ENCODE measurements at places on chromosomes 5 and 9.

DNA sequence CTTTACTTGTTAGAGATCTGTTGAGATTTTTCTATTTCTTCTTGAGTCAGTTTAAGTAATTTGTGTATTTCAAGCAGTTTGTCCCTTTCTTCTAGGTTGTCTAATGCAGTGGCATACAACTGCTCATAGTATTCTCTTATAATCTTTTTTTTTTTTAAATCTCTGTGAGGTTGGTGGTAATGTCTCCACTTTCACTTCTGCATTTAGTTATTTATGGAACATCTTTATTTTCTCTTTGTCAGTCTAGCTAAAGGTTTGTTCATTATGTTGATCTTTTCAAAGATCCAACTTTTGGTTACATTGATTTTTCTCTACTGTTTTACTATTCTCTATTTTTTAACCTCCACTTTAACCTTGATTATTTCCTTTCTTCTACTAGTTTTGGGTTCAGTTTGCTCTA is 13.8 kb downstream of the FOXE1 start:
- no peak for ATAC-seq
- H3K4me3 ChIP-seq: no peak overlapping the region
- peaks cover 44% of the 10 kb centered on the region for H3K27me3 ChIP-seq
- no peak overlapping the region for H3K27ac ChIP-seq
- no peaks in the 10 kb centered on the region for H3K4me1 ChIP-seq

DNA sequence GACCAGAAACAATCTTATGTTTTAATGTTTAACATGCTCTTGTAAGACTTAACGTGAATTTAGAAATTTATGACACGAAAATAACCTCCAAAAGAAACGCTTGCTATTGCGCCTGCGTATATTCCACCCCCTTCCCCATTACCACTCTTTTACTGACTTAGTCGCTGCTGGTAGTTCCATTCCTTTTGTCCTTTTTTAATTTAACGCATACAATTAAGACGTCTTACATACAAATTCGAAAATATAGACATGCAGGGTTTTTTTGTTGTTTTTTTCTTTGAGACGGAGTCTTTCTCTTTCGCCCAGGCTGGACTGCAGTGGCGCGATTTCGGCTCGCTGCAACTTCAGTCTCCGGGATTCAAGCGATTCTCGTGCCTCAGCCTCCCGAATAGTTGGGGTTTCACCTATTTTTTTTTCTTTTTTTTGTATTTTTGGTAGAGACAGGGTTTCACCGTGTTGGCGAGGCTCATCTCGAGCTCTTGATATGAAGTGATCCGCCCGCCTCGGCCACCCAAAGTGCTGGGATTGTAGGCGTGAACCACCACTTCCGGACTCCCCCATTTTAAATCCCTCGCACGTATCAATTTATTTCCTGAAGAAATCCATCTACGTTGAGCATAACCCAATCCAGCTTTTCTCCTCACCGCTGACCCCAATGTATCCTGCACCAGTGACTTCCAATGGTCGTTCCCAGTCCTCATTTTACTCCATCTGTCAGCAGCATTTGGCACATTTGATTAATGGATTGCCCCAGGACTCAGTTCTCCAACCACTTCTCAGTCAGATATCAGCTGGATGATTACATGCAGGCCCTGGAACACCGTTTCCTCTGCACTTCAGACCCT is 684 bp upstream of the MED7 start:
- peaks cover 9% of the 10 kb centered on the region for H3K4me1 ChIP-seq
- H3K36me3 ChIP-seq: no peaks in the 10 kb centered on the region
- H3K27me3 ChIP-seq: no peaks in the 10 kb centered on the region
- peak; percentile 73 for ATAC-seq
- peak overlapping the region; percentile 91 for H3K27ac ChIP-seq

DNA sequence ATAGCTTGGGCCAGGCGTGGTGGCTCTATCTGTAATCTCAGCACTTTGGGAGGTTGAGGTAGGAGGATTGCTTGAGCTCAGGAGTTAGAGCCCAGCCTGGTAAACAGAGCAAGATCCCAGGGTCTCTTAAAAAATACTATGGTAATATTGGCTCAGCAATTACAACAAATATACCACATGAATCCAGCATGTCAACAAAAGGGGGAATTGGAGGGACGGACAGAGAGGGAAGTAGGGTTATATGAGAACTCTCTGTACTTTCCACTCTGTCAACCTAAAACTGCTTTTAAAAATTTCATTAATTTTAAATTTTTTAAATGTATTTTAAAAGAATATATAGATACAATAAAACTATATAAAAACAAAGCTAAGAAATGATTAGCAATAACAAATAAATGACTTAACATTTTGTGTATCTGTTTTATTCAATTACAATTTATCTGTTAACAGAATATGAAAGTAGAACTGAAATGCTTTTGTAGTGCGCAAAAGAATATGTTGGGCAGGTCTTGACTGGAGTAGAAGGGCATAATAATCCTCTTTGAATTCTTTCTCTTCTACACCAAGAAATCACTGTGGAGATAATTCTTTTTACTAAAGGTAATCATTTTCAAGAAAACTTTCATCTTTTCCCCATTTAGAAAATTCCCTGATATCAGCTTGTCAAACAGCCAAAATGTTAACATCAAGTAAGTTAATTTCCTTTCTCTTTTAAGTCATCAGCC is 12.9 kb upstream of the CDC42SE2 start:
- no peak for ATAC-seq
- H3K27ac ChIP-seq: no peak overlapping the region
- H3K36me3 ChIP-seq: no peaks in the 10 kb centered on the region

DNA sequence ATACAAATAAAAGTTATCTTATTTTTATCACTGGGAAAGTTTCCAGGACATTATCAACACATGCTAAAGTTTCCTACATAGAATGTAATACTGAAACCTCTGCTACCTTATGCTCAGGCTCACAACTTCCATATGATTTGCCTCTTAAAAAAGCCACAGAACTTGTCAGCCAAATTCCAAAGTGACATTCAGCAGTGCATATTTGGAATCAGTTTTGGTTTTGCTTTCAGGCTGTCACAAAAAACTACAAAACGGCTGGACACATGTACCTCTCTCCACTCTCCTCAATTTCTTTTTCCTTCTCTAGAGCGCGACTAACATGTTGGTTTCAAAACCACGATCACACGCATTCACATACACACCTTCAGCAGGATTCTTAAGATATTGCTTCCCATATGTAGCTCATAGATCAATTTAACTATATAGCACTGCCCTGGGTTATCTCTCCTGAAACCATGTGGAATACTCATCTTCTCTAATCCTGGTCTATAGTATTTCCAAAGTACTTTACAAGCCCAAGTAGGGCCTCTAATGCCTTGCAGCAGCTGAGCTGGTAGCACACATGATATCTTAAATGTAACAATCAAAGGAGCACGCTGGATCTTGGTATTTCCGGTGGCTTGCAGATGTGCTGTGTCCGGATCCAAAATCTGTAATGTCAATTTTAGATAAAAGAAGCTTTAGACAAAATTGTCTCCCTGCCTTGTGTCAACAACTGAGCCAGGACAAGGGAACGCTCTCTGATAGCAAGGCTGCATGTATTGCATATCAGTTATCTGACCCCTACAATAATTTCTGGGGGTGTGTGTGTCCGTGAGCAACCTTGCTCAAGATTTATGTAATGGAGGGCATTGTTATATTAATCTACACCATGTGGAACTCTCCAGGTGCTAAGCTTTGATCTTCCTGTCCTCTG is 203.2 kb downstream of the DMRT2 start:
- no peak for ATAC-seq
- no peaks in the 10 kb centered on the region for H3K36me3 ChIP-seq

- no peak for ATAC-seq
- no peak overlapping the region for H3K27ac ChIP-seq
- H3K27me3 ChIP-seq: no peaks in the 10 kb centered on the region
- no peaks in the 10 kb centered on the region for H3K4me1 ChIP-seq
These were observed 15.4 kb downstream of the SHLD3 start for GRCh38 chr5:65640240-65640639.

DNA sequence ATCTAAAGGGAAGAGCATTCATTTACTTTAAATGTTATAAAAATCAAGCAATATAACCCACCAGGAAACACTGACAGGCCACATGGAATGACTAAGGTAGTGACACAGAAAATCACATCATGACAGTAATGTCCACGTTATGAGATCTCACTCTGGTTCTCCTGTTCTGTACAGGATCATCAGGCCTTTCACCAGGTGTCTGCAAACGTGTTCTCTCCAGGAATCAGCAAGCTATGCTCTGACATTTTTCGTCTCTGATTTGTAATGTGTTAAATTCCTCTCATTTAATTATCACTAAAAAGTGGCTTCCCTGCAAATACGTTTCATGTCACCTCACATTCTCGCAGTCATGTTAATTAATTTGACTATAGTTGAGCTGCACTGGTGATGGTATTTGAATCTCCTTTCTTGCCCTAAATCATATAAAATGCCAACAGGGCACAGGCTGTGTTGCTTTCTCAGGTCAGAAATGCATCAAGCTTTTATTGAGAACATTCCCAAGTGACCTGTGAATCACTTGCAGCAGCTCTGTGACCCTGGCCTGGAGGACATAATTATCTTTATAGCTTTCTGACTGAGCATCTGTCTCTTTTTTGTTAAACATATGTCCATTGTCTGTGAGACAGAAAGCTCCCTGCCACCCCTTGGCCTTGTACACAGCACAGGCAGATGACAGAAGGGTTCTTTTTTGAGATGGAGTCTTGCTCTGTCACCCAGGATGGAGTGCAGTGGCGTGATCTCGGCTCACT is 196.2 kb downstream of the DIRAS2 start:
- no peak for ATAC-seq
- H3K4me3 ChIP-seq: no peak overlapping the region
- H3K27me3 ChIP-seq: peaks cover 45% of the 10 kb centered on the region
- H3K27ac ChIP-seq: no peak overlapping the region
- no peaks in the 10 kb centered on the region for H3K4me1 ChIP-seq

- no peak overlapping the region for H3K27ac ChIP-seq
- no peaks in the 10 kb centered on the region for H3K27me3 ChIP-seq
- no peaks in the 10 kb centered on the region for H3K36me3 ChIP-seq
- no peaks in the 10 kb centered on the region for H3K4me1 ChIP-seq
- ATAC-seq: no peak
These were observed 235.0 kb upstream of the NFIL3 start for GRCh38 chr9:91658513-91659105.

DNA sequence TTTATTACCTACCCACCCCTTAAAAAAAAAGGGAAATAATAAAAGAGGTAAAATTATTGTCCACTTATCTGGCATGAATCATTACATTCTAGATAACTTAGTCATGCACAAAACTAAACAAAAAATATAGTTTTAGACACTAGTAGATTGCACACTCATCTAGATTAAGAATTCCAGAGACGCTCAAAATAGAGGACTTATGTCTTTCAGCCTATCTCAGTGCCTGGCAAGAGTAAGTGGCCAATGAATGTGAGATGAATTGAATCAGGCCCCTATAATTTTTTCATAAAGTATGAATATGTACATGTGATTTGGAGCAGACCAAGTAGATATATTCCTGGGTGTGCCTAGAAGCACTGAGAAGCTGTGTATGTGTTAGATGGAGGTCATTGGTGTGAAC is 2.0 kb upstream of the RXFP3 start:
- no peak overlapping the region for H3K27ac ChIP-seq
- peaks cover 28% of the 10 kb centered on the region for H3K4me1 ChIP-seq
- no peaks in the 10 kb centered on the region for H3K36me3 ChIP-seq

GRCh38 chr9:16645970-16646369 is 224.5 kb downstream of the BNC2 start:
- H3K4me3 ChIP-seq: no peak overlapping the region
- peaks cover 29% of the 10 kb centered on the region for H3K4me1 ChIP-seq
- H3K27ac ChIP-seq: no peak overlapping the region

GRCh38 chr9:108534741-108535140 is 321.0 kb downstream of the ACTL7B start:
- H3K4me1 ChIP-seq: no peaks in the 10 kb centered on the region
- H3K27ac ChIP-seq: no peak overlapping the region
- H3K27me3 ChIP-seq: no peaks in the 10 kb centered on the region
- no peak for ATAC-seq
- H3K4me3 ChIP-seq: no peak overlapping the region
- no peaks in the 10 kb centered on the region for H3K36me3 ChIP-seq

DNA sequence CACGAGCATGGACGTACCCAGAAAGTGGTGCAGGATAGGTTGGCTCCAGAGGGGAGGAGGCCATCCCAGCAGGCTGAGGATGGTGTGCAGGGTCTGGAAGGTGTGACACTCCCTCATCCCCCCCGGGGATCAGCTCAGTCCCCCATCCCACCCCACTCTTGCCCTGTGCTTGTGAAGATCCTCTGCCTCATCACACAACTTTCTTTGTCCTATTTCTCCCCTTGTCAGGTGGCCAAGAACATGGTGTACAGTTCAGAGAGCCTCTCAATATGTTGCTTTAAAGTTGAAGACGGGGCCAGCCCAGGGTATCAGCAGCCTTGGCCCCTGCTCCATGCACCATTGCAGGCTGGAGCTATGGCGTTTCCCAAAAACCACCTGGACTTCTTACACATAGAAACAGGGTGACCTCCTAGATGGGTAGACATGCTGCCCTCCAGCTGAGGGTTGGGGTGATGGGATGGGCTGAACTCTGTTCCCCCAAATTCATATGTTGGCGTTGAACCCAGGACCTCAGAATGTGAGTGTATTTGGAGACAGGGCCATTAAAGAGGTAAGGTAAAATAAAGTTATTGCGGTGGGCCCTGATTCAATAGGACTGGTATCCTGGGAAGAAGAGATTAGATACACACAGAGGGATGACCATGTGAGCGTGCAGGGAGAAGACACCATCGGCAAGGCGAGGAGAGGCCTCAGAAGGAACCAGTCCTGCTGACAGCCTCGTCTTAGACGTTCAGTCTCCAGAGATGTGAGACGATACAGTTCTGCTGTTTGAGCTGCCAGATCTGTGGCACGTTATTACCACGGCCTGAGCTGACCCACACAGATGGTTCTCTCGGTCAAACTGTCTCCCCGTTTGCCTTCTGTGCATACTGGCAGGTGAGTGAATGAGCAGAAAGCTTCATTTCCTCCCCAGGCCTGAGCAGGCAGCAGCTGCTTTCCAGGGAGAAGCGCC is 272.5 kb downstream of the GADD45G start:
- H3K36me3 ChIP-seq: no peaks in the 10 kb centered on the region
- H3K4me1 ChIP-seq: peaks cover 36% of the 10 kb centered on the region
- ATAC-seq: no peak
- no peak overlapping the region for H3K27ac ChIP-seq
- H3K27me3 ChIP-seq: no peaks in the 10 kb centered on the region
- no peak overlapping the region for H3K4me3 ChIP-seq

GRCh38 chr5:31412324-31412723 is 119.6 kb downstream of the DROSHA start:
- peaks cover 95% of the 10 kb centered on the region for H3K36me3 ChIP-seq
- no peak overlapping the region for H3K4me3 ChIP-seq
- H3K4me1 ChIP-seq: no peaks in the 10 kb centered on the region
